ENCODE measurements at places on chromosomes 6 and 20.

DNA sequence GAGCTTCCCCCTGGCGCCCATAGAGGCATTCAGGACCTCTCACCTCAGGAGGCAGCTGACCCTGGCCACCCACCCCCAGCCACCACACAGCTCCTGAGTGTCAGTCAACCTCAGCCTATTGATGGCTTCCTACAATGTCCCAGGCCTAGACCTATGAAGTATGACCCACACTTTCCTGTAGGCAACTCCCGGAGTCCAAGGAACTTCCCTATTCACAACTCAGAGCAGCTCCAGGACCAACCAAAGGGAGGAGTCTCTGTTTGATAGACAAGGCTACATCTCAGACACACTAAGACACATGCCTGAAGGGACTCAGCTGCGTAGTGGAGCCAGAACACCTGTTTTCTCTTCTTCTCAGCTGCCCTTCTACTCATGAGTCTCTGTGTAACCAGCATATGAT lies 169.1 kb downstream of the MAFB start:
- no peak for DNase-seq

GRCh38 chr6:147909640-147910039 lies 401.1 kb downstream of the SAMD5 start:
- no peak for DNase-seq

DNA sequence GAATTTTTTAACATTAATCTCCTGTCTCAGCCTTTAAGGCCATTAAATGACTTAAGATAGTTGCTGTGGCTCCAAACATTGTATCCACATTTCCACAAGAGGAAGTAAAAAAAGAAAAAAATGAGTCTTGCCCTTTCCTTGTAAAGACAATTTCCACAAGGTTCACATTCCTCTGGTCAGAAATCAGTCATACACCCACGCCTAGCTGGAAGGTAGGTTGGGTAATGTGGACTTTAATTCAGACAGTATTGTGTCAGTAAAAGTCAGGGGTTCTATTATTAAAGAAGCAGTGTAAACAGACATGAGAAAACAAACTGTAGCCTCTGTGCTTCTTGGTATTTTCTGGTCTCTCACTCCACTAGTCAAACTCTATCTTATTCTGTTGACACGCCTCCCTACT lies 682.0 kb downstream of the GRIK2 start:
- DNase-seq: no peak

DNA sequence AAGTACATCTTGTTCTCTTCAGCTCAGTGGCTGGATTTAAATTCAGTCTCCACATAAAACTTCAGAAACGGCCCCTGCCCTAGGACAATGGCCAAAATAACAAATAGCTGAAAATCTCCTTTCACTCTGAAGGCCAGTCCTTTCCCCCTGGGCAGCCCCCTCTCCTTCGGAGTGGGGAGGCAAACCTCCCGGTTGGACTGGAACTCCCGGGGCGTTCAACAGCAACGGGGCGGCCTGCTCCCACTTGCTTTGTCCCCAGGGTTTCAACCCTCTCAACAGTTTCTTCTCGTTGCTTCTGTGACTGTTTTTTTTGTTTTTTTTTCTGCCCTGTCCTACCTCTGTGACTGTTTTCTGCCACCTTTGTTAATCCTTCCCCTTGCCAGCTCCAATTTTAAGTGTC lies 102.6 kb upstream of the DUSP22 start:
- no peak for DNase-seq

GRCh38 chr6:75281653-75282052 lies 2.9 kb downstream of the TMEM30A start:
- DNase-seq: no peak

GRCh38 chr20:6756693-6757595 lies 10.5 kb upstream of the BMP2 start:
- DNase-seq: peak; percentile 67

GRCh38 chr6:27279513-27280063 lies 32.1 kb downstream of the PRSS16 start:
- no peak for DNase-seq

GRCh38 chr20:54025251-54025771 lies 45.1 kb downstream of the BCAS1 start:
- peak; percentile 84 for DNase-seq

DNA sequence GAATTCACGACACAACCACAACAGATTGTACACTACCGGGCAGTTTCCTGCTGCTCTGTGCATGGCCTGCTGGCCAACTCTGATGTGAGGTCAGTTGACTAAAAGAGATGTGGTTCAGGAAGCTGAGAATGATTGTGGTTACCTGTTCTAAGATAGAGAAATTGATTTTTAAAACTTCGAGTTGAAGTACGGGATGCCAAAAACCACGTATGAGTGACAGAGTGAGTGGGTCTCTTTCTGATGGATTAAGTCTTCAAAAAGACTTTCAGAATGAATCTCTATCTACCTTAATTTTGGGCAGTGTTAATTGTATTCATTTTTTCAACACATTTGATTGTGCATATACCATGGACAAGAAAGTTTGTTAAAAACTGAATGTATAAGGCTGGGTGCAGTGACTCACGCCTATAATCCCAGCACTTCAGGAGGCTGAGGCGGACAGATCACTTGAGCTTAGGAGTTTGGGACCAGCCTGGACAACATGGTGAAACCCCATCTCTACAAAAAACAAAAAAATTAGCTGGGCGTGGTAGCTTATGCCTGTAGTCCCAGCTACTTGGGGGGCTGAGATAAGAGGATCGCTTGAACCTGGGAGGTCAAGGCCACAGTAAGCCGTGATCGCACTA lies 121.2 kb downstream of the SGK1 start:
- DNase-seq: no peak

DNA sequence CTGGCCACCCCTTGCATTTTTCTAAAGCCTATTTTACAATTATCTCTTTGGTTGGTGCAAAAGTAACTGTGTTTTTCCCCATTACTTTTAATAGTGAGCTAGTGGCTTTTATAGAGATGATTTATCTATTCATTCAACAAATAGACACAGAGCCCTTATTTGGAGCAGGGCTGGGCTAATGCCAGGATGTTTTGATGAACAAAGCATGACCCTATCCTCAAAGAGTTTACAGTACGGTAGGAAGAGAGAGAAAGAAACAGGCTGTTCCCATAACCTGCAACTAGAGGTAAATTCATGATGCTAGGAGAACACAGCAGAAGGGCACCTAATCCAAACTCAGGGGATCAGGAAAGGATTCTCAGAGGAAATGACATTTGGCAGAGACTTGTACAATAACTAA lies 37.3 kb upstream of the UST start:
- no peak for DNase-seq

- DNase-seq: peak; percentile 5
Measured at GRCh38 chr20:50820515-50821256, 25.8 kb downstream of the BCAS4 start.

DNA sequence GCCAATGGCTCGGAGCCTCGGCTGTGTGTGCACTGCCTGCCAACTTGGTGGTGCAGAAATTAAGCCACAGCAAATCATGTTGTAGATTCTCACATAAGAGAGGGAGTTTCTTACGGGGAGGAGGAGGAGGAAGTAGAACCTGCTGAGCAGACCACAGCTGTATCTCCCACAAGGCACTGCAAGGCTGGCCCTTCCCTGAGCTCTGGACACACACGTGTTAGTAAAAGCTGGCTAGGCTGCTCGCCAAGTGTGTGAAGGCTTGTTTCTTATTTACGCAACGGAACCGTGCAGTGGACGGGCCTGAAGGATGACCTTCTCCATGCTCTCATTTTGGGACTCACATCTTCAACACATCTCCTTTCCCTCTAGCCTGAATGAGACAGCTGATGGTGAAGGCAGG lies 15.7 kb upstream of the QKI start:
- DNase-seq: no peak

GRCh38 chr6:107987805-107988204 lies 29.8 kb upstream of the SEC63 start:
- DNase-seq: no peak

DNA sequence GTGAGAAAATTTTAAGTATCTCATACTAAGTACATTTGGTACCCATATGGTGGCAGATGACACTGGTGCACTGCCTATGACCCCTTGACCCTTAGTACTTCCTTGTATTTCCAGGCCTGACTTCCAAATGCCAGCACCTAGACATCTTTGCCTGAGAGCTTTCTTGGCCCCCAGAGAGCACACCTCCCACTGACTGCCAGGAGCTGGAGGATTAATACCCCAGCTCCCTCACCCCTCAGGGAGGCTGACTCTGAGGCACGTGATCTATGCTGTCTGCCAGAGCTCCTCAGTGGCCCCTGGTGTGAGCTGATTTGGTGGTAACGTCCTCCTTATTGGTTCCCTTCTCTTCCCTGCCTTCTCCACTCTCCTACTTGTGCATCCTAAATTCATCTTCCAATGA lies 38.0 kb downstream of the BFSP1 start:
- DNase-seq: no peak

DNA sequence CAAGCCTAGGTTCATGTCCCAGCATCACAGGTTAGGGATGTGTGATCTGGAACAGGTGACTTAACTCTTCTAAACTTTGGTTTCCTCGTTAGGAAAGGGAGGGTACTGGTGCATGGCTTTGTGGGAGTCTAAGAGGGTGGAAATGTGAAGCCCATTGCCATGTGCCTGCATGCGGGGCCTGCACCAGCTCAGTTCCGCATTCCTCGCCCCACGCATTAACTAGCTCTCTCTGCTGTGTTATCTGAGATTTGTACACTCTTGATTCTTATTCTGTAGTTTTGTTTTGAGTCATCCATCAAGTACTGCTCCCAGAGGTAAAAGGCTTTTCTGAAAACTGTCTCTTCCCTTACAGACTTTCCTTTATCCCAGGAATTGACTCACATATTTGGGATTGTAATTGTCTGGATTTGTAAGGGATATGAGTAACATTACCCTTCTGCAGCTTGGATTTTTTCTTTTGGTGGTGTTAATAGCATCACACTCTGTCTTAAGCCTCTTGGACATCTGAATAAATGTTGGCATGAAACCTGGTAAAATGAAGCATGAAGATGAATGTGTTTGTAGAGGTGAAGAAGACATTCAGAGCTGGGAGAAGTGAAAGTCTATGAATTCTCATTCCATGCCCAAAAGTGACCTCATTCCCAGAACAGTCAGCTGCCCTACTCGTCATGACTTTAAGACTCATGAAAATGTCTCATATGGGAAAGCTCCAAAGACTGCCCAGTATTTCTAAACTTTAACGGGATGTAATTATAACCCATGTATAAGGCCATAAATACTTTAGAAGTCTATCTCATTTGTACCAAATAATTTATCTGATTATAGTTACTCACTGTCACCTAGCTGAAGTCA lies 357.3 kb downstream of the FOXA2 start:
- DNase-seq: no peak

All from brain (organoid and tissue), 16 donors.